ENCODE measurements at places on chromosomes 3 and 15. TPM values are rescaled to one million over a fixed set of nuclear protein-coding genes. Genes with fewer than 3 reads are reported as not detected.
A peak's percentile ranks its signal among the peaks of the same experiment; 100 is the strongest.

DNA sequence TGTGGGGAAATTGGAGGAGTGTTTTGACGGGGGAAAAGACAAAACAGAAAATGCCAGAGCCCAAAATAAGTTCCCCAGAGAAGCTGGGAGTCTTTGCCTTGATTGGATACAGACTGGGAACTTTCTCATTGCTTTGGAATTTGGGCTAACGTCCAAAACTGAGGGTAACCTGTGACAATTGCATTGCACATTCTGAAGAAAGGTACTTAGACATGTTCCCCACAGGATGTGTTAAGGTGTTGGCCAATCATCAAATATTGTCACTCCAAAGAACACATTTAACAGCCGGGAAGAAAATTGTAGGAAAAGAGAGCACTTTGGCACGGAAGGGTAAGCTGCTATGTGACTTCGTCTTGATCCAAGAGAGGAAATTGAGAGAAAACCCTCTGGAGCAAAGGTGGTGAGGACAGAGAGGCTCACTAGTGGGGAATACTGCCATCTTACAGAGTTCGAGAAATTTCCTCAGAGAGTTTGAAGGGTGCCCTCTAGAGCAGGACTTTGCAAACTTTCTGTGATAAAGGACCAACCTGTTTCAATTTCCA is 619.5 kb upstream of the TBL1XR1 start:
- DNase-seq = no peak
- H3K4me3 ChIP-seq = no peak overlapping the region
- peak overlapping the region; percentile 52 for H3K27ac ChIP-seq
- H3K4me1 ChIP-seq = peaks cover 47% of the 10 kb centered on the region
- H3K36me3 ChIP-seq = no peaks in the 10 kb centered on the region

Gene CLDN1
- polyA plus RNA-seq = 3.8 TPM

Gene GCSAM
- 8.4 TPM for polyA plus RNA-seq

DNA sequence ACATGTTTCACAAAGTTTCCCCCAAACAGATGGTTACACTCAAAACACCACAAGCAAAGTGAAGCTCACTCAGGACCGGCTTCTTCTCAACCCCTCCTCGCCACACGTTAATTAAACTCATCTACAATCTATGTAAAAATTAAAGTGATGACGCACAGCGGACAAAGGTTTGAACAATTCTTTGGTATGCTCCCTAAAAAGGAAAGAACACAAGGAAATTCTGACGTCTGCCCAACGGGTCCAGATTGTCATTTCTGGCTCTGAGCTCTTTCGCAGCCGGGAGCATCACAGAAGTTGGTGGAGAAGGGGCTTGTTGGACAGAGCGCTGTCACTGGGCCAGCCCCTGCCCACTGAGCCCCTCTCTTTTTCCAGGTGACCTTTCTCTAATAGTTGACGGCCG is 173.7 kb upstream of the CHRNA7 start:
- H3K36me3 ChIP-seq = no peaks in the 10 kb centered on the region
- no peak for DNase-seq
- H3K4me1 ChIP-seq = no peaks in the 10 kb centered on the region
- H3K4me3 ChIP-seq = no peak overlapping the region
- no peaks in the 10 kb centered on the region for H3K27me3 ChIP-seq

Gene SHC4
- polyA plus RNA-seq = under 0.01 TPM

- no peak for DNase-seq
- H3K27ac ChIP-seq = no peak overlapping the region
- no peak overlapping the region for H3K4me3 ChIP-seq
Measured at GRCh38 chr15:45205192-45205591, 17.4 kb upstream of the SHF start.

DNA sequence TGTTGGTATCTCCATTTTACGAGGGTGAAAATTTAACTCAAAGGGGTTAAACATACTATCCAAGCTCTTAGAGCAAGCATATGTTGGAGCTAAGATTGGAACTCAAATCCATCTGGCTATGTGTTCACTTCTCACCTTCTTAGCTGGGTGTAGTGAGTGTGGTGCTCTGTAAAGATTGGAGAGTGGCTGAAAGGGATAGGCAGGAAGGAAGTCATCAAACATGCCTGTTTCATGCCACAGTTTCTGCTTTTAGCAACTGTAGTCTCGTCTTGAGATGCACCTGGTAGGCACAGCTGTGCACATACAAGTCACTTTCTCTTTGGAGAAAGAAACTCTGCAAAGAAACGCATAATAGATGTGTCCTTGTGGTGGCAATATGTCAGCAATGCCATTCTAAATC is 189.1 kb upstream of the MDFIC2 start:
- H3K27ac ChIP-seq = no peak overlapping the region
- no peaks in the 10 kb centered on the region for H3K36me3 ChIP-seq
- no peaks in the 10 kb centered on the region for H3K27me3 ChIP-seq
- H3K4me3 ChIP-seq = no peak overlapping the region
- DNase-seq = no peak
- peaks cover 12% of the 10 kb centered on the region for H3K4me1 ChIP-seq

DNA sequence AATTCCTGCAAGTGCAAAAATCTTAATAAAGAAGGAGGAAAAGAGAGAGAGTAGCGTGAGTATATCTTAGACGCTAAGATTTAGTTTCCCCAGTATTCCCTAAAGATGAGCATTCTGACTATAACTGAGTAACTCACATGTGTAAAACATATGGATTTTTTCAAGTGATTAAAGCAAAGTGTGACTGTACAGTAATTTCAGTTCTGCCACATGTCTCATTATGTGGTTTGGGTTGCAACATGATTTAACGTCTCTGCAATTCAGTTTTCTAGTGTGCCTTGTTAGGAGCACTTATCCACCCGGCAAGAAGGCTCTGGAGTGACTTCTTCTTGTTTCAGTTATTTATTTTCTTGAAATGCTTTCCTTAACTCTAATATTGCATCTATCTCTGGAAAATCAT is 514.1 kb downstream of the ROBO1 start:
- H3K27ac ChIP-seq = no peak overlapping the region
- no peaks in the 10 kb centered on the region for H3K27me3 ChIP-seq
- no peak overlapping the region for H3K4me3 ChIP-seq
- no peaks in the 10 kb centered on the region for H3K36me3 ChIP-seq

DNA sequence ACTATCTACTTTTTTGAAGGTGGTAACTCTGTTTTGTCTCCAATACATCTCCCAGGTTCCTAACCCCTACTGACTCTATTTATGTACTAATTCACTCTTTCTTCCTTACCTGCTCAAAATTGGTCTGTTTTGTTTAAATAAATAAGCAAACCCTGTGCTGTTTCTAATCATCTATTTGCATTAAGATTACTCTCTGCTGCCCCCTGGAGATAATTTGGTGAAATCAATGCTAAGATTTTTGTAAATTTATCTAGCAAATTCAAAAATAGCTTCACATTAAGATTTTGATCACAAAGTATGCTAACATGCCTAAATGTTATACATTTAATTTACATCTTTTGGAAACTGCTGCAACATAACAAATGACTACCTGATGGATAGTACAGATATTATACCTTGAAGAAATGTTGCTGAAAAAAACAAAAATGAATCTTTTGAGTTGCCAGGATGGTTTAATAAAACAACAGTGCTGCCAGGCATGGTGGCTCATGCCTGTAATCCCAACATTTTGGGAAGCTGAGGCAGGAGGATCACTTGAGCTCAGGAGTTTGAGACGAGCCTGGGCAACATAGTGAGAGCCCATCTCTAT is 4.4 kb upstream of the CD200R1 start:
- H3K4me1 ChIP-seq = peaks cover 1% of the 10 kb centered on the region
- H3K36me3 ChIP-seq = no peaks in the 10 kb centered on the region
- no peak overlapping the region for H3K27ac ChIP-seq
- H3K27me3 ChIP-seq = no peaks in the 10 kb centered on the region
- DNase-seq = no peak

DNA sequence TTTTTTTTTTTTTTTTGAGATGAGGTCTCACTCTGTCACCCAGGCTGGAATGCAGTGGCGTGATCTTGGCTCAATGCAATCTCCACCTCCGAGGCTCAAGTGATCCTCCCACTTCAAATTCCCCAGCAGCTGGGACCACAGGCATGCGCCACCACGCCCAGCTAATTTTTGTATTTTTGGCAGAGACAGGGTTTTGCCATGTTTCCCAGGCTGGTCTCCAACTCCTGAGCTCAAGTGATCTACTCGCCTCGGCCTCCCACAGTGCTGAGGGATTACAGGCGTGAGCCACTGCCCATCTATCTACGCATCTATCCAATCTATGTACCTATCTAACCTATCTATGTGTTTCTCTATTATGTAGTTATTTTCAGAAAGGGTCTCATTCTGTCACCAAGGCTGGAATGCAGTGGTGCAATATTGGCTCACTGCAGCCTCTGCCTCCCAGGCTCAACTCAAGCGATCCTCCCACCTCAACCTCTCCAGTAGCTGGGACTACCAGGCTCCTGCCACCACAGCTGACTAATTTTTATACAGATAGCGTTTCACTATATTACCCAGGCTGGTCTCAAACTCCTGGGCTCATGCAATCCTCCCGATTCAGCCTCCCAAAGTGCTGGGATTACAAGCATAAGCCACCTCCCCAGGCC is 20.2 kb upstream of the GPX1 start:
- no peak overlapping the region for H3K4me3 ChIP-seq
- H3K4me1 ChIP-seq = peaks cover 47% of the 10 kb centered on the region

Gene WDR72
- 0.92 TPM for polyA plus RNA-seq

- H3K27ac ChIP-seq = no peak overlapping the region
- no peaks in the 10 kb centered on the region for H3K4me1 ChIP-seq
- no peak for DNase-seq
- no peak overlapping the region for H3K4me3 ChIP-seq
Measured at GRCh38 chr3:110789315-110789714, 282.3 kb upstream of the NECTIN3 start.

GRCh38 chr3:172279191-172279640 is 169.0 kb downstream of the GHSR start:
- DNase-seq = no peak
- H3K4me1 ChIP-seq = peaks cover 30% of the 10 kb centered on the region

- no peaks in the 10 kb centered on the region for H3K36me3 ChIP-seq
- no peaks in the 10 kb centered on the region for H3K27me3 ChIP-seq
- H3K4me1 ChIP-seq = peaks cover 3% of the 10 kb centered on the region
- H3K4me3 ChIP-seq = no peak overlapping the region
- DNase-seq = no peak
- H3K27ac ChIP-seq = no peak overlapping the region
Measured at GRCh38 chr3:29977360-29977759, 629.0 kb upstream of the TGFBR2 start.

DNA sequence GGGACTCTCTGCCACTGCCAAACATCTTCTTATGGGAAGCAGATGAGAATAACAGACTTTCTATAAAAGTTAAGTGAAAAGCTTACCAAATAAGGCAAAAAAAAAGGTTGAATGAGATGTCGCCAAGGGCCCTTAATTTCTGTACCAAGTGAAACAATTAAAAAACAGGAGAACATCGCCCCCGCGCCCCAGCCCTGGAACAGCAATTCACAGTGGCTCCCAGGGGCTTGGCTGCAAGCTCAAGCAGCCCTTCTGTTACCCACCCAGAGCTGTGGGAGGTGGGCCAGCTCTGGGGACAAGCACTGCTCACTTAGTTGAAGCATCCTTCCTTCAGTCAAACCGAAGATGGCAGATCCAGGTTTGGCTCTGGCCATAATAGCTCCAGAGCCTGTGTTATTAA is 208.0 kb downstream of the ERC2 start:
- H3K4me3 ChIP-seq = no peak overlapping the region
- DNase-seq = no peak
- no peaks in the 10 kb centered on the region for H3K27me3 ChIP-seq
- no peaks in the 10 kb centered on the region for H3K36me3 ChIP-seq
- no peaks in the 10 kb centered on the region for H3K4me1 ChIP-seq
- H3K27ac ChIP-seq = no peak overlapping the region

Gene SNTN
- not detected for polyA plus RNA-seq

DNA sequence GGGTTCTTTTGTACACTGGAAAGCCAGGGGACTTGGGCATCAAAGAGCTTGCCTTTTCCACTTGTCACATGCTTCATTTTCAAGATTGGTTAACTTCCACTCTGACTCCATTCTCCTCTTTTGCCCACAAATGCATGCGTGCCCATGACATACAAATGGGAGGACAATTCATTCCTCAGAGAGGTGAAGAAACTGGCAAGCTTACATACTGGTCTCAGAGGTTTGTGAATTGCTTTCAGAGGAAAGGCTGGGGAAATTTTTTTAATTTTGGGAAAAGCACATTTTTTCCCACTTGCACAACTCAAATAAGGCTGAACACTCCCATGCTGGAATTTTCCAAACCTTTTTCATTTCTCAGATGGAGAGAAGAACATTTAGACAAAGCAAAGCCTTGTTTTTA is 20.9 kb upstream of the AMOTL2 start:
- no peaks in the 10 kb centered on the region for H3K36me3 ChIP-seq
- DNase-seq = no peak
- peak overlapping the region; percentile 15 for H3K27ac ChIP-seq
- no peak overlapping the region for H3K4me3 ChIP-seq
- peaks cover 6% of the 10 kb centered on the region for H3K4me1 ChIP-seq
- H3K27me3 ChIP-seq = no peaks in the 10 kb centered on the region

Gene TPRG1
- polyA plus RNA-seq = 0.23 TPM

DNA sequence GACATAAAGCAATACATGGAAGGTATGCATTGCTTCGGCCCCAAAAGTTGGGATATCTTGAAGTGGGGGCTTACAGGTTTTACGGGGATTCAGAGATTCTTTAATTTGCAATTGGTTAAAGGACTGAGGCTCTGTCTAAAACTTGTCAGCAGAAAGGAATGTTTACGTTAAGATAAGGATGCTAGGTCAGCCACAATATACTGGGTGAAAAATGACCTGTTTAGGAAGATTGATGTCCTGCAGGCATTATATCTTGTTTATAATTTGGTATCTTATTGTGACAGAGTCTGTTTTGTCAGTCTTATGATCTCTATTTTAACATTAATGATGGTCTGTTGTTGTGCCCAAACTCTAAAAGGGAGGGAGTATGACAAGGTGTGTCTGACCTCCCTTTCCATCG is 15.3 kb upstream of the CCNDBP1 start:
- peaks cover 8% of the 10 kb centered on the region for H3K36me3 ChIP-seq
- DNase-seq = no peak
- no peaks in the 10 kb centered on the region for H3K27me3 ChIP-seq
- H3K4me1 ChIP-seq = peaks cover 12% of the 10 kb centered on the region

DNA sequence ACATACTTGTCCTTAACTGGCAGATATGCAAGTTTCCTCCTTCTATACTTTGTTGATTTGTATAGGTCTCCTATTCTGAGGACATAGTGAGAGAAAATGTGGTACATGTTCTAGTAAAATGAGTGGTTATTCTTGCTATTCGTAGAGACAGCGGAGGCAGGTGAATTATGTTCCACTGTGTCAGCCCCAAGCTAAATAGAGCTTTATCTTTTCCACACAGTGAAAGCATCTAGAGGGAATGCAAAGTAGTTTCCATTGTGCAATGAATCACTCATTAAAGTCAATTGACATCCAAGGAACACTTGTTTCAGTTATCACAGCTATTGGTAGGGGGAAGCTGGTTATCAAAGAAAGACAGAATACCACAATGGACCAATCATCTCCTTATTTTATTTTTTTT is 262.4 kb downstream of the NLGN1 start:
- no peak for DNase-seq
- no peak overlapping the region for H3K4me3 ChIP-seq
- H3K4me1 ChIP-seq = peaks cover 16% of the 10 kb centered on the region
- no peak overlapping the region for H3K27ac ChIP-seq

Gene TMEM62
- polyA plus RNA-seq = 10.2 TPM

GRCh38 chr3:11944052-11944673 is 60.0 kb upstream of the SYN2 start:
- no peaks in the 10 kb centered on the region for H3K4me1 ChIP-seq
- no peak overlapping the region for H3K4me3 ChIP-seq
- no peaks in the 10 kb centered on the region for H3K27me3 ChIP-seq
- no peaks in the 10 kb centered on the region for H3K36me3 ChIP-seq
- no peak for DNase-seq
- H3K27ac ChIP-seq = no peak overlapping the region

GRCh38 chr15:85865070-85865684 is 70.5 kb upstream of the KLHL25 start:
- H3K36me3 ChIP-seq = no peaks in the 10 kb centered on the region
- H3K27ac ChIP-seq = no peak overlapping the region
- H3K4me1 ChIP-seq = no peaks in the 10 kb centered on the region
- no peak for DNase-seq
